ENCODE measurements at places on chromosomes 11 and 22.

DNA sequence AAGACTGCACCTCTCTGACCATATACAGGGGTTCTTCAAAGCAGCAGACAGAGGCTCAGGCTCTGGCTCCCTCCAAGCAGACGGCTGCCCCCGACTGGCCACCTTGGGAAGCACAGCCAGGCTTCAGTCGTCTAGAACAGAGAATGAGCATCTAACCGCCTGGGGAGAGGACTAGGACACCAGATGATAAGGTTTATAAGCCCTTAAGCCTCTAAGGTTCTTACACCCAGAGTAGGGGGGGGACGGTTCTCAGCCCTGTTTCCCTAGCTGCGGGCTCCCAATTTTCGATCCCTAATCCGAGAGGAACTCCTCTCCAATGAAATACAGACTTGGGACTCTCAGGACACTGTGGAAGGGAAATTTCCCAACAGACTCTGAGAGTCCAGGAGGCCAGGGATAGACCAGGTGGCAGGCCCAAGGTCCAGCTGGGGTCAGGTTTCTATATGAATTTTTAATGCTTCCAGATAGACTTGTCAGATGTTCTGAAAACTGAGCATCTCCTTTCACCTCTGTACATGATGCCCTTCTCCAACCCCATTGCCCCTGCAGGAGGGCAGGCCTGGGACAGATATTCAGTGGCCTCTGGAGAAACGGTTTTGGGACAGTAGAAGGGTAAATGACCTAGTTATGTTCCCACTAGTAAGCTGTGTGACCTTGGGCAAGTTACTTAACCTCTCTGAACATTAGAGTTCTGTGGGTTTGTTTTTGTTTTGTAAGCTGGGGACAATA is 20.2 kb downstream of the RTN4RL2 start:
- DNase-seq: peak; percentile 76

GRCh38 chr11:122821169-122821568 is 17.1 kb upstream of the CRTAM start:
- DNase-seq: no peak

GRCh38 chr11:63506876-63507275 is 992 bp downstream of the LGALS12 start:
- DNase-seq: no peak

DNA sequence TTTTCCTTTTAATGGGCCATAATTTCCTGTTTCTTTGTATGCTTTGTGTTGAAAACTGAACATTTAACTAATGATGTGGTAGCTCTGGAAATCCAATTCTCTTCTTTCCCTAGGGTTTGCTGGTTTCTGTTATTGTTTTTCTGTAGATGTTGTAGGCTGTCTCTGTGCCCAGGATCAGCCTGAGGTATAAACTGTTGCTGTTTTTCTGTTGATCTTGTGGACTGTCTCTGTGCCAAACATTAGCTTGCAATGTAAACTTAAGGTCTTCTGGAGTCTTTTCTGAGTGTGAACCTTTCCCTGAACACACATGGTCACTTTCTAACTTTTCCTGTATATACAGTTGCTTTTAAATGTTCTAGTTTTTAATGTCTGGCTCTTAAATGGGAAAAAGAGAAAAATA is 5.9 kb upstream of the TSKU start:
- DNase-seq: no peak

- DNase-seq: no peak
These were observed 101.2 kb upstream of the CTSC start for GRCh38 chr11:88438721-88439120.

GRCh38 chr11:43955381-43956118 is 13.1 kb downstream of the C11orf96 start:
- no peak for DNase-seq

DNA sequence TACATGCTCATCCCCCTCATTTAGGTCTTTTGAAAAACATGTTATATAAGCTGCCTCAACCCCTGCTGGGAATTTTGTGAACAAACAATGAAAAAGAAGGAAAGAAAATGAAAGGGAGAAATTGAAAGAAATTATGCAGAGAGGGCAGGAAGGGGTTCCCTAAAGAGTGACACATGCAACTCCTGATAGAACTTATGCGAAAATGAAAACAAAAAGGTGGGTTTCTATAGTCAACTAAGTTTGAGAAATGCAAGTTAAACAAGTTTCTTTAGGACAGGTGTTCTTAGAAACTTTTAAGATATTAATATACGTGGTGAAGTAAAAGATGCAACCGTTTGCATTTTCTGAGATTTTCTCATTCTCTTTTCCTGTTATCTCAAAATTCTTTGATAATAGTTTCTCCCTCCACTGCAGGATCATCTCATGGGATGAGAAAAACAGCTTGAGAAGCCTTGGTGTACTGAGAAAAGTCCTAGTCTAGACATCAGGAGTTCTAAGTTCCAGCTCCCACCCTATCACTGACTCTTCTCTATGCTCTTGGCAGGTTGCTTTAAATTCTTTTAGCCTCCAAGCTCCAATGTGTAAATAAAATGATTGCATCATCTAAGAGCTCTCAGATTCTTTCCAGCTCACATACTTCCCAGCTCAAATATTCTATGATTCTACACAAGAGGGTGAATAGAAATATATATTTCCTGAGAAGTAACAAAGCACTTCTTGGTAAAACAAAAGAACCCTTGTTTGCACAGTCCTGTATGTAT is 109.2 kb downstream of the FAM76B start:
- DNase-seq: no peak

DNA sequence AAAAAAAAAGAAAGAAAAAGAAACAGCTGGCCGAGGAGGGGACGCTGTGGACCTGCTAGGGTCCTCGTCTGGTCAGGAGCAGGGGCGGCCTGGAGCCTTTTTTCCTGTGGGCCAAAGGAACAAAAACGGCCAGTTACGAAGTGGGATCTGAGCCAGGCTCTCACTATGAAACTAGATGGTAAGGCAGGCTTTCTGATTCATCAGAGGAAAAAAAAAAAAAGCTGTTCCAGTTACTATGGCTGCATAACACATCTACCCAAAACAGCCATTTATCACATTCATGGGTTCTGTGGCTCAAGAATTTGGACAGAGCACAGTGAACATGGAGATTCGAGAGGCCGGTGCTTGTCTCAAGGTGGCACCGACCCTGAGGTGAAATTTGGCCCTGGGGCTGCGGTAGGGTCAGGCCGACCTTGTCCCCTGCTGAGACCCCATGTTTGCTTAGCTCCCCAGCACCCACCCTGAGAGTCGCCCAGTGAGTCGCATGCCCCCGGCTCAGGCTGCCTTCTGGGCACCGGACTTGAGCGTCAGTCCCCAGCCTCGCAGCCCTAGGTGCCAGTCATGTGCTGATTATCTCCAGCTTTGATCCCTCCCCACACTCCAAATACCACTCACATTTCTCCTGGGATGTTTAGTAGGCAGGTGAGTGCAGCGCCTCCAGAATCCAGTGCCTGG is 34.2 kb downstream of the MRGPRD start:
- DNase-seq: peak; percentile 29

Measured in HT-29 (cell line).